Activated T-helper 1 cell treated with Interleukin-2 at 50 U/mL for 16 hours (primary cell): ENCODE measurements at places on chromosomes 5 and 9.
A peak's percentile ranks its signal among the peaks of the same experiment; 100 is the strongest.

DNA sequence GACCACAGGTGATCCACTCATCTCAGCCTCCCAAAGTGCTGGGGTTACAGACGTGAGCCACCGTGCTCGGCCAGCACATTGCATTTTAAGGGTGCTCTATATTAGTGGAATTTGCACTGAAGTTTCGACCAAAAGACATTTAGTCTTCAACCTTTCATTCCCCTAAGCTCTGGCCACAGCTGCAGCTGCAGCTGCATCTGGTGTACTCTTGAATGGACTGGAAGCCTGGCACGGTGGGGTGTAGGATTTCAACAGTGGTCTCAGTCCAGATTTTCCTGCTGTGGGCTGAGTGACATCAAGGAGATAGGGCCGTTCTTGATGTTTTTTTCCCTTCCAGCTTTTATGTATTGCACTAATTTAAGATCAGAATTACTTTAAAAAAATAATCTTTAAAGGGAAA is 255.2 kb downstream of the PDZD2 start:
- DNase-seq: no peak

DNA sequence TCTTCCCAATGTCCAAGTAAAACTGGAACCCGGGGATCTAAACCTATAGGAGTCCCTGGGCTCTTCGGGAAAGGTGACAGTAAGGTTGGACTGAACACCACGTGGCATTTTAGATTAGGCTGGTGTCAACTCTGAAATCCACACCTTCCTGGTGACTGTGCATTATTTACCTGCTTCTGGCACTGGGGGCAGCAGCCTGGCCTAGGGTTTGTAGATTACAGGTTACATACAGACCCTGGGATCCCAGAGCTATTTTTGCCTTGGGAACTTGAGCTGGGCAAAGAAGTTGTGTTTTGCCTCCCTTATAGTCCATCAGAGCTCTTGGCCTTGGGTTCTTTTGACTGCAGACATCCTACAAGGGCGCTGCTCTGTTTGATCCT is 173.2 kb downstream of the DAB2IP start:
- no peak for DNase-seq

DNA sequence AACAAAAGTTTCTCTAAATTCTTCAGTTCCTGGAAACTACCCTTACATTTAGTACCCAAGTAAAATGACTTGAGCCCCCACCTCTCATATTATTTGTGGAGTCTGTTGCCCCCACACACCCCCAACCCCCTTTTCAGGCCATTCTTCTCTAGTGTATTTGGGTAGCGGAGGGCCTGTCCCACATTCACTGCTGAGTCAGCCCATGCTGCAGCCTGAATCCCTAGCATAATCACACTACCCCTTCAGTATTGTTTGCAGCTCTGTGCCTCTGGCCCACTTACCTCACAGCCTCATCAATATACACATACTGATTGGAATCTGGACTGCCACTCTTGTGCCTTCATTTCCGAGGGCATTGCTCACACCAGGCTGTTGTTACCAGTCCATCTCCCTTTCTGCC is 26.8 kb downstream of the RGS7BP start:
- no peak for DNase-seq

- no peak for DNase-seq
Measured at GRCh38 chr5:117829646-117830045, 1158.7 kb downstream of the DTWD2 start.

DNA sequence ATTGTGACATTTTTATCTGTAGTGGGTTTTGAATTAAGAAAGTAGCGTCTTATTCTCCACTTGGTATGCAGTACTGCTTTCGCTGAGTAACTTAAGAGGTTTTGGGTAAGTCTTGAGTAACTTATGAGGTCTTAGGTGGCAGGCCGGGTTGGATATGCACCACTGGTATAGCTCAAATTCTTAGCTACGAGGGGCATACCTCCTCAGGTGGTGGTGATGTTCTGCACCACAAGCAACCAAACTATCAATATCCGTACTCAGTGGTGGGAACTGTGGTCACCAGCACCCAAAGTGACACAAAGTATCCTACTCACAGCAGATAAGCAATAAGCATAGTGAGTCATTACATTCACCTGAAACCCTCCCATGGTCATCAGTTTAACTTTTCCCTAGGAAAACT is 13.7 kb downstream of the SMC2 start:
- DNase-seq: no peak

- DNase-seq: no peak
Measured at GRCh38 chr9:4781408-4781807, 11.3 kb upstream of the RCL1 start.

GRCh38 chr9:19630760-19631159 is 158.1 kb downstream of the SLC24A2 start:
- DNase-seq: no peak

DNA sequence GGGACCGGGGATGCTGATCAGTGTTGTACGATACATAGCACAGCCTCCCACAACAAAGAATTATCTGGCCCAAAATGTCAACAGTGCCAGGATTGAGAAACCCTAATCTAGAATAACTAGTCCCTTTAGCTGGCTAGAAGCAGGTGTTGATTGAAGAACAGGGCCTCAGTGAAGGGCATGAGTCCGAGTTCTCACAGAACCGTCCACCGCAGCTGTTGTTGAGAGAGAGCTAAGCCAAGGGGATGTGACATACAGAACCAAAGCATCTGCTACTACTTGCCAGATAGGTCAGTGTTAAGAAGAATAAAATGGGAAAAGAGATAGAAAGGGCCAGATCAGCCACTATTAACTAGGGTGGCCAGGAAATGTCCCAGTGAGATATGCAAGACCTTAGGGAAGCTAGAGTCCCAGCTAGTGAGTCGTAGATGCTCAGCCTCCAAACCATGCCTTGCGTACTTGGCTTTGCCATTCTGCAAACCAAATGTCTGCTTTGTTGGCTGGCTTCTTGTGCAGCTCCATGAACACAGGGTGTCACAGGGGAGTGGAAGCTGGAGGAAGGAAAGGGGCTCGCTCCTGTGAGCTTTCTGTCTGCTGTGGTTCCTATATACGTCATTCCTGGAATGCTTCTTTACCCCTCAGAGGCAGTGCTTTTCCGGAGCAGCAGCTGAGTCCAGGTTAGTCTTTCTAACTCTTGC is 68.9 kb downstream of the FBXO38 start:
- no peak for DNase-seq

DNA sequence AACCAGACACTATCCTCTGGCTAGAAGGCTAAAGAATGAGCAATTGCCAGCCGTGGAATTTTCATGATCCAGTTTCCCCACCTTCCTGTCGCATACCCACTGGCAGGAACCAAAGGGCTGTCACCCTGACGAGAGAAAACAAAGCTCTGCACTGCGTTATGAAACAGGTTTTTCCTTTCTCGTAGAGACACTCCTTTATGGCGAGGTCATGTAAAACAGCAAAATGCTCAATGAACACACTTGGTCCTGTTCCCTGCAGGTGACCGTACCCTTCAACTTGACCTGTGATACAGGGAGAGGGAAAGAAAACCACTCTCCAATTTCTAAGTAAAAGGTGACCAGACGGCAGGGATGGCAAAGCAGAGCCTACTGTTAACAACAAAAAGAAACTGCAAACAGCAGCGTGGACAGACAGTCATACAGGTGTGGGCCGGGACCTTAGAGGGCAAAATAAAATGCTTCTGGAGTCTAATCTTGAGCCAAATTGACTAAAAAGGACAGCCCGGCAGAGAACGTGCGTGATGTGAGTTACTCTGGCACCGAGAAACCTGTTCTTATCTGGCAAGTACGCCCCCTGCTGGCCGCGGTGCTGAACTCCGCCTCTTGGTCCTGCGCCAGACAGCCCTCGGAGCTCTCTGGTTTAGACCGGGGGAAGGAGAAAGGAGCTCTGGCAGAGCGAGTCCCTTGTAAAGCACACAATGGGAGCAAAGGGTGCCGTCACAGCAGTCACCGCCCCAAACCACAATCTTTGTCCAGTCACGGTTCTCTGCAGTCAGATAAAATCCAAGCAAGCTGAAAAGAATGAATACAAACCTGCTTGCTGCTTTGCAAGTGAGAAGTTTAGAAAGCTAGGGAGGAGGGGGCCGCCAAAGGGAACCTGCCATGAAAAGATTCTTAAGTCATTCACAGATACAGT is 98.9 kb downstream of the EFNA5 start:
- DNase-seq: peak; percentile 70

DNA sequence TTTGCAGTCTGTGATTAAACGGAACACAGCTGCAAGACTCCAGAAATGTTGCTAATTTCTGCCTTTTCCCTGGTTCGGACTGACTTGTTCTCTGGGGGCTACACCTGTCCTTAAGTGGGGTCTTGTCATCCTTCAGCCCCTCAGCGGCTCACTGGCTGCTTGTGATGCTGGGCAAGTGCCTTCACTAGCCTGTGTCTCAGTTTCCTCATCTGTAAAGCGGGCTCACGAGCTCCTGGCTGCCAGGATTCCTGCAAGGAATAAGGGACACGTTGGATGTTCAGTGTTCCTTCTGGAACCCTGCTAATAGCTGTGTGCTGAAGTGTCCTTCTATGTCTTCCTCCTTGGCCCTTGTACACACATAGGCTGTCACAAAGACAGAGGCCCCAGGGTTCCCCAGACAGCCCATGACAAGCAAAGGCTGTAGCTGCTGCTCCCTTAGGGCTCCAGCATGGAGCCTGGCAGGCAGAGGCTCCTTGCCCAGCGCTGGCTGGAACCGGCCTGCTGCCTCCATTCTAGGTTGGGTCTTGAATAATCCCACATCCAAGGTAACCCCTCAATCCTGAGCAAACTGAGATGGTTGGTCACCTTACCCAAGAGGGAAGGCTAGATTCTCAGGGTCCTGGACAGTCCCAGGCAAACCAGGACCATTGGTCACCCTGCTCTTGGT is 116.1 kb downstream of the GAPVD1 start:
- no peak for DNase-seq

DNA sequence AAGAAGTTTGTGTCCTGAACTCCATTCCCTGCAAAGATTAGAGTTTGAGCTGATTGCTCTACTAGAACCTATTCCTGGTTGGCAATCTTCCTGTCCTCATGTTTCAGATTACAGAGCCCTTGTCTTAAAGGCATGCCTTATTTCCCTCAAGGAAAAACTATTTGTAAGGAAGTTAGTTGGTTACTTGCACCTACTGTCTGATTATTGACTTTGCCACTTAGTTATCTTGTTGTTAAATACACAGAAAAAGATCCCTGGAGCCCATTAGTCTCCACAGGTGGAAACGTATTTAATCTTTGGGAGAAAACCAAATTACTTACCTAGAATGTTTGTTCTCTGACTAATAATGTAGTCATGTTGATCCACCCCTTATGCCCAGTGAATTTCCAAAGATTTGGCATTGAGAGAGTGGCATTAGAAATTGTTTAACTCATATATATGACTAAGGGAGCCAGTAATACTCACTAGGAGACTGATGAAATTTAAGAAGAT is 132.3 kb upstream of the ELL2 start:
- no peak for DNase-seq

- DNase-seq: no peak
Measured at GRCh38 chr5:175520321-175520720, 42.0 kb downstream of the SFXN1 start.

GRCh38 chr5:170070556-170071412 is 34.9 kb upstream of the FOXI1 start:
- DNase-seq: no peak

GRCh38 chr5:74034733-74035132 is 408.7 kb downstream of the ARHGEF28 start:
- no peak for DNase-seq

DNA sequence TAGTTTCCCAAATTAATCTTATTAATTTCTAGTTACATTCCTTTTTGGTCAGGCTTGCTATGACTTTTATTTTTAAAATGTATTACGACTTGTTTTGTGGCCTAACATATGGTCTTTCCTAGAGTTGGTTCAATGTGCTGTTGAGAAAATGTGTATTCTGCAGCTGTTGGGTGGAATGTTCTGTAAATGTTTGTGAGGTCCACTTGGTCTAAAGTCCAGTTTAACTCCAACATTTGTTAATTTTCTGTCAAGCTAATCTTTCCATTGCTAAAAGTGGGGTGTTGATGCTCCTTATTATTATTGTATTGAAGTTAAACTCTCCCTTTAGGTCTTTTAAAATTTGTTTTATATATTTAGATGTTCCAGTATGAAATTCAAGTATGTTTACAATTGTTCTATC is 1010.8 kb upstream of the EDIL3 start:
- DNase-seq: no peak

GRCh38 chr5:114438471-114438870 is 76.6 kb downstream of the KCNN2 start:
- no peak for DNase-seq

DNA sequence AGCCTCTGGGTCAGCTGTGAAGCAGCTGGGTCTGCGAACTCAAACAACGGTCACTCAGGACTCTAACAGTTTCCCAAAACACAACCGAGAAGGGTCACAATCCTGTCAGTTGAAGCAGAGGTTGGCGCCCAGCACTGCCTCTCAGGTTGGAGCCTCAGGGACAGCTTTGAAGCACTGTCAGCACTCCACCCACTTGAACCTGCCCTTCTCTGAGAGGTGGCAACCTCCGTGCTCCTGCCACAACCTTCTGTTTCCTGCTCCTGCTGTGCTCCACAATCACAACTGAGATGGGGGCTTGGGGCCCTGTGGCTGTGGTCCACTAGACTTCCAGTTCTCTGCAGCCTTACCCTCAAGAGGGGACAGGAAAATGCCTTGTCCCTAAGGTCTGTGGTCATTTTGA is 21.7 kb upstream of the LCP2 start:
- DNase-seq: no peak

- no peak for DNase-seq
Measured at GRCh38 chr9:32899761-32900160, 101.7 kb downstream of the APTX start.

DNA sequence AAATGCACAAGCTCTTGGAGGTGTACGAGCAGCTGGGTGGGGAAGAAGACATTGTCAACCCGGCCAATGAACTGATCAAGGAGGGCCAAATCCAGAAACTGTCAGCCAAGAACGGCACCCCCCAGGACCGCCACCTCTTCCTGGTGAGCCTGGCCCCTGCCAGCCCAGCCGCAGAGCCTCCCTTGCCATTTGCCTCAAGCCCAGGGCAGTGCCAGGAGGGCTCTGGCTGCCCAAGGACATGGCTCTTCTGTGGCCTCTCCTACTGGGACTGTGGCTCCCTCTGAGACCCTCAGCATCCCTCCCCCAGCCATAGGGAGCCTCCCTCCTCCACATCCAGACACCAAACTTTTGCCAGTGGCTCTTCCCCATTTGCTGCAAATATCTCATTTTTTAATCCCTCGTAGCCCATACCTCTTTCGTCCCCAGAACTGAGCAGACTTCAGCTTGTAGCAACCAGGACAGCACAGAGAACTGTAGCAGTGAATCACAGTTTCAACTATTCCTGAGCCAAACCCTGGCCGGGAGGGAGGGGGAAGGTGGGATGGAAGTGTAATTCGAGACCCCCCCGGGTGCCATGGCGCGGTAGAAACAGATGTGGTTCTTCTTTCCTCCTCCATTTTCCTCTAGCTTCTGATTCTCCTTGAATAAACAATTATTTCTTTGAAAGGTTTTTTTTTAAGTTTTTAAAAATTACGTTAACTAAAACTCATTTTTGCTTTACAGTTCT is 44.5 kb upstream of the SUSD3 start:
- no peak for DNase-seq

GRCh38 chr5:142152384-142152732 is 43.8 kb downstream of the NDFIP1 start:
- no peak for DNase-seq

GRCh38 chr5:132136906-132137305 is 63.3 kb downstream of the CSF2 start:
- DNase-seq: no peak
